ENCODE measurements at places on chromosomes 13 and 19.

- DNase-seq, result no peak
Measured at GRCh38 chr13:110984381-110984780, 69.5 kb upstream of the ANKRD10 start.

DNA sequence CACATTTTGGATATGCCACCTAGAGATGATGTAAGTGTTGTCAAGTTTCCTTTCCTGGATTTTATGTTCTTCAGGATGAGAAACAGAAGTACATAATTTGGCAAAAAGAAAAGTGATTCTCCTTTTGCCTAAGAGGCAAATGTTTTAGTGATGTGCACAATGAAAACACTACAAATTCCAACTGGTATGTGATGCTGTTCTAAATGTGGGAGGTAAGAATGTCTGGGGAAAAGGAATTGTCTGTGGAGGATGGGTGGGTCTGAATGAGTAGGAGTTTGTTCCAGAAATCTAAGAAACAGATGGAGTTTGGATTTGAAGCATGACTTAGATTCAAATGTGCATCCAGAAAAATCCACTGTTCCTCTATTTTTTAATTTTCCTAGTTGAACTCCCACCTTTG lies 473.6 kb upstream of the SPRY2 start:
- DNase-seq, result no peak

DNA sequence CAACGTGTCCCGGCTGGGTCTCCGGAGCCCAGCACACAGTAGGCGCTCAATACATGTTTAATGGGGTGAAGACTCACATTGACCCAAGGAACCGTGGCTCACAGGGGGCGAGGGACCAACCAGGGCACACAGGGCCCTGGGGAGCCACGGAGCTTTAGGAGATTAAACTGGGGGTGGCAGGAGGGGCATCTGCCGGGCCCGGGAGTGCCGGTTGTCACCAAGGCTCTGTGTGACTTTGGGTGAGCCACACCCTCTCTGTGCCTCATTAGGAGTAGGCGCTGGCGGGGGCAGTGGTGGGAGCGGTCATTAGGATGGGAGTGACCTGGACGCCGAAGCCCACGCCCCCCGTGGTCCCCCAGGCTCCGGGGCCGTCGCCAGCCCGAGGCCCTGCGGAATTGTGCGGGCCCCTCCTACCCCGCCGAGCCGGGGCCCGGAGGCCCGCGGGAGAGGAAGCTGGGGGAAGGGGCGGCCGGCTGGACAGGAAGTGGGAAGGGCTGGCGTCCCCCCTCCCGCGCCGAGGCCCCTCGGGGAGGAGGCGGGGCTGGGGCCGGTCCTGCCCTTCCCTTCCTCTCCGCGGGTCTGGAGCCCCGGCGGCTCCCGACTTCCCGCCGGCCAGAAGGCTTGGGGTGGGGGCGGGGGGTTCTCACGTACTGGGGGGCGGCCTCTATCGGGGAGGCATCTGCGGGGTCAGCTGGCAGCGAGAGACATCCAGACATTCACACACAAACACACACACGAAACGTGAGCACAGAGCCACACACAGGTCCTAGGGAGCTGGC lies 1.8 kb upstream of the SSBP4 start:
- DNase-seq, result no peak

DNA sequence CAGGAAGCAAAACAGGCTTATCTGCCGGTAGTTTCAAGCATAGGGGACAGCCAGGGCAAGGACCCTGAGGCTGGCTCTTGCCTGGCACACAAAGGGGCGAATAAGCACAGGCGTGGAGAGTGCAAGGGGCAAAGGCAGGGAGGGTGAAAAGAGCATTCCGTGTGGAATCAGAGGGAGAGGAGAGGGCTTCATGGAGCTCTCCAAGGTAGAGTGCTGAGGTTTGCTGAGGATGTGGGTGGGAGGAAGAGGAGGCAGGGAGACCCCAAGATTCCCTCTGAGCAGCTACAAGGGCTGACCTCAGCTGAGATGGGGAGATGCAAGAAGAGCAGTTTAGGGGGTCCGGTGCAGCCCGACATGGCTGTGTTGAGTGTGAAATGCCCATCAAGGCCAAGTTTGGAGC lies 36.5 kb upstream of the ZNRF4 start:
- no peak for DNase-seq

DNA sequence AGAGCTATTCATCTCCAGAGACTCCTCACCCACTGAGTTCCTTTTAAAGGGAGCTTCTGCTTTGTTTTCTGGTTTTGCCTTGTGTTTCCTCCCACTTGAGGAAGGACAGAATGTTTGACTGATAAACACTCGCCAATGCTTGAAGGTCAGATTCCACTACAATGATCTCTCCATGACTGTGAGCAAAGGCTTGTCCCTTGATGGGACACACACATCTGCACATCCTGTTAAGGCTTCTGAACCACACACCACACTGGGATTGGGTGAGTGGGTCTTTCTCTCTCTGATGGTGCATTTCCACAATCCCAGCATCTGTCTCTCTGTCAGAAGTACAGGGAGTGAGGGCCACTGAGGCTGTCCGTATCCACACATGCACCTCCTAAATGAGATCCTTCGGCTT lies 245.3 kb downstream of the IRS2 start:
- no peak for DNase-seq

DNA sequence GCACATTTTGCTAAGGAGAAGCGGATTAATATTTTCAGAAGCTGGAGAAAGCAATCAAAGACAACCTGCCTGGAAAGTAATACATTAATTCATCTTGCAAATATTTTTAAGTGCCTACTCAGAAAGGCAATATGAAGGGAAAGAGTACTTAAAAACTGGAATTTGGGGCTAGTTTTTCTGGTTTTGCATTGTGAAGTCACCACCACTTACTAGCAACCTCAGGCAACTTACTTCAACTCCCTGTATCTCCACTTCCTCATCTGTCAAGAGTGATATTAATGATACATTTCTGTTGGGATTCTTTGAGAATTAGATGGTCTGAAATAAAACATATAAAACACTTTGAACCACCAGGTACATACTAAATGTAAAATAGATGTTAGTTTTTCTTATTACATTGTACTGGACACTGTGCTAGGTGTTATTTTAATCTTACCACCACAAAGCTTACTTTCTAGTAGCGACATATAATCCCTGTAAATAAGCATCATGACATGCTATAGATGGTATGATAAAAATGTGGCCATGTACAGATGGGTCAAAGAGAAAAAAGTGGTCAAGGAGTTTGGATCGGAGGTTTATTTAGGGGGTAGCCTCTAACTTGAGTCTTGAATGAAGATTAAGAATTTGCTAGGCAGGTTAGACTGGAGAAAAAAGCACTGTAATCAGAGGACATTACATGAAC lies 101.2 kb downstream of the SPRY2 start:
- no peak for DNase-seq

DNA sequence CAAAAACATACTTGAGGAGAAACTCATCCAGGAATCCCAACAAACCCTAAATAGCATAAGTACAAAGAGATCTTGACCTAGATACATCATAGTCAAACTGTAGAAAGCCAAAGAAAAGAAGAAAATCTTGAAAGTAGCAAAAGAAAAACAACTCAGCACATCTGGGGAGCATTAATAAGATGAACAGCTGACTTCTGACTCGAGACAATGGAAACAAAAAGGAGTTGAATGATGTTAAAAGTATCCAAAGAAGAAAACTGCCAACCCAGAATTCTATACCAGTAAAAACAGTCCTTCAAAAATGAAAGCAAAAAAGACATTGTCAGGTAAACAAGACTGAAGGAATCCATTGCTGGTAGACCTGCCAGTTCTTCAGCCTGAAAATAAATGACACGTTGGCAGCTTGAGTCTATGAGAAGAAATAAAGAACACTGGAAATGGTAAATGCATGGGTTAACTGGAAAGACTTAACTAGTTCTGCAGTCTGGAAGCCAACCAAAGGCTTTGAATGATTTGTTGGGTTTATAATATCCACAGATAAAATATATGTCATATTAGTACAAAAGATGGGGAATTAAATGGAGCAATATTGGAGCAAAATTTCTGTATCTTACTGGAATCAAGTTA lies 46.8 kb downstream of the TSSK6 start:
- DNase-seq, result no peak

- DNase-seq, result no peak
Measured at GRCh38 chr13:113145496-113145895, 13.0 kb upstream of the PROZ start.

DNA sequence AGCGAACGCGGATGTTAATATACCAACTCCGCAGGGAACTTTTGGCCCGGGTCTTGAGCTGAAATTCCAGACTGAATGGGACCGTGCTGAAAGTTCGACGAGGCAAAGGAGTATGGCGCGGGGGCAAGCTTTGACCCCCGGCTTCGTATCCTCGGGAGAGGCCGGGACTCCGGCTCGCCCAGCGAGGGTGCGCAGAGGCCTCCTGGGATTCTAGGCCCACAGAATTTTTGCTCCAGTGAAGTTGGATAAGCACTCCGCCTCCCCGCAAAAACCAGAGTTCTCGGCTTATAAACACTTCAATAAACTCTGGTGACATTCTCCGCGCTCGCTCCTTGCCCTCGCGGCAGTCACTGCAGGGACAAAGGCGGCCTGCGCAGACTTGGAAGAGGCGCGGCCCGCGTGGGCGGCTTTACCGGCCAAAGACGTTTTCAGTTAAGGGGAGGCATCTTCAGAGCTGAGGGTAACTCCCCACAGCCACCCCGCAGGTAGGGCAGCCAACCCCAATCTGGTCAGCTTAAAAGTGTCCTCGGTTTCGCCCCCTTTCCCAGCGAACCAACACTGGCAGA lies 112.6 kb downstream of the KCNRG start:
- DNase-seq, result no peak

- no peak for DNase-seq
Measured at GRCh38 chr13:84445776-84446175, 563.5 kb upstream of the SLITRK1 start.

DNA sequence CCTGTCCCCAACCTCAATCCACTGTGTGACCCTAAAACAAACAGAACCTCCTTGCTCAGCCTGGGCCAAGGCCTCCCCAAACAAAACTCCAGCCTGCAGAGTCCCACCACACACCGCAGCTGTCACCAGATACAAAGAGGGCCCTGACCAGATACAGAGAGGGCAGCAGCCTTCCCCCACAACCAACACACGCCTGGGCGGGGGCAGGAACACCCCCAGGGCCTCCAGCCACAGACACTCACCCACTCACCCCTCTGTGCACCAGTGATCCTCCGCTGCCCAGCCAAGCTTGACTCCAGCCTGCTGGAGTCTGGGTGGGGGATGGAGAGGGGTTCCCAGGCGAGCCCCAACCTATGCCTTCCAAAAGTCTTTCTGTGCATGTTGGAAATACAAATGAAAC lies 5.9 kb upstream of the CIRBP start:
- no peak for DNase-seq

DNA sequence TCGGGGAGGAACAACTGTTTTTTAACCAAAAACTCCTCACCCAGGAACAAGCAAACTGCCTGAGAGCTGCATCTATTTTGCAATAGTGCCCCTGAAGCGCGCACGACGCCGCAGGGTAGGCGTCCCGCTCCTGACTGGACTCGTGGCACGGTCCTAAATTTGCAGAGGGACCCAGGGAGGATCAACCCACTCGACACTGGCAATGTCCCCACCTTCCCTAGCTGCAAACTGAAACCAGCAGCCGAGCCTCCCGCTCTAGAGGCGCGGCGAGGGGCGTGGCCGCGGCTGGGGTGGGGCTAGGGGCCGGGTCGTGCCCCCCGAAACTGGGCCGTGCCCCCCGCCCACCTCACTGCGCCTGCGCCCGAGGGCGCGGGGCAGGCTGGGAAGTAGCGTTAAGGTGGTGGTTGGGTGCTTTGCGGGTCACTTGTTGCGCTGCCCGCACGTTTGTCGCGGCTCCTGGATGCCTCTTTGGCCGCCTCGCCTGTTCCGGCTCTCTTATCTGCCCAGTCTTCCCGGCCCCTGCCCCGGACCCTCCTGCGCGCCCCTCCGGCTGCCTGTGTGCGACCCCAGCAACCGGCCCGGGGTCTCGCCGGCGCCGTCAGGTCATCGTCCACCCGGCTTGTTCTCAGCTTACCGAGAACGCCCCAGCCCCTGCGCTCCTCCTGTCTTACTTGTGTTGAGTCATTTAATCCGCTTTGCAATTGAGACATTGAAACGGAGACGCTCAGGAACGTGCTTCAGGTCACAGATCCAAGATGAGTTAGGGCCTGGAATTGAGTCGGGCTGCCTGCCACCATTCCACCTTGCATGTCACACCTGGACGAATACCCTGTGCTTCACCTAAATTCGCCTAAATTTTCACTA lies 37.9 kb upstream of the LSM14A start:
- DNase-seq, result peak; percentile 61

GRCh38 chr19:31312677-31313244 lies 36.5 kb downstream of the TSHZ3 start:
- DNase-seq, result no peak

DNA sequence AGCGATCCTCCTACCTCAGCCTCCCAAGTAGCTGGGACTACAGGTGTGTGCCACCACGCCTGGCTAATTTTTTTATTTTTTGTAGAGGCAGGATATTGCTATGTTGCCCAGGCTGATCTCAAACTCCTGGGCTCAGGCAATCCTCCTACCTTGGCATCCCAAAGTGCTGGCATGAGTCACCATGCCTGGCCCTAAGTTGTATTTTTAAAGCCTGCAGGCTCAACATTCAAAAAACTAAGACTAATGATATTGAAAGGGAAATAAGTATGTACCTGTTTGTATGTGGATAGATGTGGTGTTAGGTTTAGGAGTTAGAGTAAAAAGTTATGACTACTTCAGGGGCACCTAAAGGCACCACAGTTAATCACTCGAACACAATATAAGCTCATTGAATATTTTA lies 5.4 kb upstream of the IPO5 start:
- DNase-seq, result no peak

DNA sequence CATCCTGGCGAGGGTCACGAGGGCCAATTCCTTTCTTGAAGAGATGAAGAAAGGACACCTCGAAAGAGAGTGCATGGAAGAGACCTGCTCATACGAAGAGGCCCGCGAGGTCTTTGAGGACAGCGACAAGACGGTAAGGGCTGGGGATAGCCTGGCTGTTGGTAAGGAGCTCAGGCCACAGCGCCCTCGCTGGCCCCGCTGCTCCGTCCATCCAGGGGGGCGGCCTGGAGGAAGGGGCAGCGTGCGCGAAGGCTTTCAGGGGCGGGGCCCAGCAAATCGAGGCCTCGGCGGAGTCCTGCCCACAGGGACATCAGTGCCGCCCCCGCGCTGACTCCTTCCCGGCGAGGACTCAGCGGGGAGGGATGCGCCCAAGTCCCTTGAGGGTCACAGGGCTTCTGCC lies 6.9 kb downstream of the F10 start:
- no peak for DNase-seq

- no peak for DNase-seq
Measured at GRCh38 chr19:37961198-37961597, 54.2 kb downstream of the SIPA1L3 start.

DNA sequence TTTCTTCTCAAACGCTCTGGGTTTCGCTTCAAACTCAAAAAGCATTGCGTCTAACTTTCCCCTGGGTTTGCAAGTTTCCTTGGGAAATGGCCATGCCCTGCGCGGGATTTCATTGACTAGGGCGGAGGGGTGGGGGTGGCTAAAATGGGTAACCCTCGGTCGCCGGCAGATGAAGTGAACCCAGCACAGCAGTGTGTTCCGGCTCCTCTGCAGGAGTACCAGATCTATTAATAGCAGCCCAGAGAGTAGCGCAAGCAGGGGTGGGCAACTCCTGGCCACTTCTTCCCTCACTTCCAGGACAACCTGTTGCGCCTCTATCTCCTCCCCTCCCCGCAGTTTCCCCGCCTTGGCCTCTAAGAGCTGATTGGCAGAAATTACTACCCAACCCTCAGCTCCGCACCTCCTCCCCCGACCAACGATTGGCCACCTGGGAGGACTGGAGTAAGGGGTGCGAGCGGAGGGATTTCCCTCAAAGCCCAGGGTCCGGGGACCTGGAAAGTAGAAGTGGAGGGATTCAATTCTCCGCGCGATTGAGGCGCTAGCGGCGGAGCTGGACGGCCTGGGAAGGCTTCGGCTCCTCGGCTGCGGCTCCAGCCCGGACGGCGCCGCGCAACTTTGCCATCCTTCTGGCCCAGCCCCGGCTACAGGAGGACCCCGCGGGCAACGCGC lies at the start of gene FREM2:
Gene FREM2, plus strand, starts transcription at position 501 of the 669 bp plus-strand sequence. CDS start 268 bp downstream, outside the sequence.
- no peak for DNase-seq

Measured in dorsolateral prefrontal cortex (tissue), 122 donors.